Activated gamma-delta T cell treated with Interleukin-2 at 50 U/mL for 16 hours (primary cell): ENCODE measurements at places on chromosomes 3 and 15.

DNA sequence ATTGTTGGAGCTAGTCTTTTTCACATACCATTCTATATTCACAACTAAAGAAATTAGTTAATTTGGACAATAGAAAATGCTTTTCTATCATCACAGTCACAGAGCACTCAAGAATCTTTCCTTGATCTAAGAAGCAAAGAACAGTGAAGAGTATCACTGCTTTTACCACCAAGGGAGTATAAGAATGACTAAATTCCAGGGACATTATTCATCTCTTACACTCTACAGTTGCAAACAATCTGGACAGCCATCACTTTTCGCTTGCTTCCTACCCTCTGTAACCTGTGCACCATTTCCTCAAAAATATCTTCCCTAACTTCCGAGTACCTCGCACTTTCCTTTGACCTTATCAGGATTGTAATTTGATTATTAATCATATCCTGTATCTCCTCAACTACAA lies 359.5 kb upstream of the TMCO5A start:
- no peak for DNase-seq

DNA sequence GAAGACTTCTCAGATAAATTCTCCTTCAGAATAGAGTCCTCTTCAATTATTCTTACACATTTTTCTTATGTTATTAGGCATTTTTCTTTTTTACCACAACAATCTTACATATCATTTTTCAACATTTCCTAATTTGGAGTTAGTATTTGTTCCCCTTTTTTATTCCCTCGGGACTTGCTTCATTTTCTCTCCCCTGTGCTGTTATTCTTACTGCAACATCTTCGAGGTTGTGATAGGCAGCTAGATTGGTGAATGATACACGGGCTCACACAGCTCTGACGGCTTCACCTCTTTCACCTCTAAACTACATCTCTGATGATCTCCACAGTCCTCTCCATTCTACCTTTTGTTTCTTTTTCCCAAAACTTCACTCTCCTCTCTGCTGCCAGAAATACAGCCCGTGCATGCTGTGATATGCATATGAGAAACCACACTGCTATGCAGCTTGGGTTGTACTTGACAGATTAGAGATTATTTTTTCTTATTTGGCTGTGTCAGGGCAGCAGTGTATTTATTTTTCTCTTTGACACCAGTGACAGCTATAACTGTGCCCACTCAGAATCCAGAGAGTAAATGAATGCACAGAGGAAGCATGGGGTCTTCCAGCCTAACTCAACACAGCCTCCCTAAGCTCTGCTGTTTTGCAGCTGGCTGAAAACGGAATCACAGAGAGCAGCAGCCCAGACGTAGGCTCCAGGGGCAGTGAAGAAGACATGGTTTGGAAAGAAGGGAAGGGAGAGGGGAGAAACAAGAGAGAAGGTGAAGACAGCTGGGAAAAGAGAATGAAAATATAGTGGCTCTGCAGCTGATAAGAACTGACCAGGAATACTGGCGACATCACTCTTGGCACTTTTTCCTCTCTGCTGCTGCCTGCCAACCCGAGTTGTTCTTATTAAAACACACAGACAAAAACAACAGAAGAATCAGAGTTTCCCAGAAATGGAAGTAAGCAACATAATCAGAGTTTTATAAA lies 61.8 kb downstream of the SLC9A9 start:
- no peak for DNase-seq

GRCh38 chr15:55775316-55775715 lies 32.4 kb upstream of the PRTG start:
- no peak for DNase-seq

DNA sequence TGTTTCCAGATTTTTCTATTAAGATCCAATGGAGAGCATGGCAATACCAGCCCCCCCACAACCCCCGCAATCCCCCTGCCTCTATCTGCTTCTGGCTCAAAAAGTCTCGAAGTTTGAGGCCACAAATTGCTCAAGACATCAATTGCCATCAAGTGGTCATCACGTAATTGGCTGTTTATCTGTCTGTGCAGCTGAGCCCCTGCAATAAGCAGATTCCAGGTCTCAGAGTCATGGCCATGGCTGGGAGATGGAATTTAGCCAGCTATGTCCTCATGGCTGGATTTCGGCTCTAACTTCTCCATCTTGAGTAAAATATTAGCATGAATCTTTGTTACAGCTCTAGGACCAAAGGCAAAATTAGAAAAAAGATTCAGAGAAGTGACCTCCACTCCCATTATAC lies 22.7 kb downstream of the SSUH2 start:
- DNase-seq, result no peak

DNA sequence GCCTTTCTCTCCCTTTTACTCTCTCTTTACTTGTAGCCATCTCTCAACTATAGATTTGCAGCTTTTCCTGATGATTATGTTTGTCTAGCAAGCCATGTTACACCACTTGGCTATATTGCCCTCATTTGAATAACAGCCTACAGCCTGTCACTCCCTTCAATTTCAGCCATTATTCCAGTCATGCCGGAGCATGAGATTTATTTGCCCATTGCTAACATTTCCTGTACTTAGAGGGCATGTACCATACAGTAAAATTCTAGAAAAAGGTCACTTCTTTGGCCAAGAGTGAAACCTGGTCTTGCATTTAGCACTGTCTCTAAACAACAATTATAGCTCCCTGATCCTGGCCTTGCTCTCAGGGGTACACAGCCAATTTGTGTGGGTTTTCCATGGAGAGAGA lies 221.7 kb upstream of the TMC3 start:
- DNase-seq, result no peak

GRCh38 chr3:62592408-62592807 lies 219.1 kb upstream of the FEZF2 start:
- DNase-seq, result no peak
